Activated naive CD4-positive, alpha-beta T cell (primary cell): ENCODE measurements at places on chromosomes 2 and 18.

- no peak for DNase-seq
Observed at GRCh38 chr18:23664674-23665073, 2.0 kb upstream of the ANKRD29 start.

GRCh38 chr2:181684454-181685149 lies 4.3 kb upstream of the NEUROD1 start:
- no peak for DNase-seq

DNA sequence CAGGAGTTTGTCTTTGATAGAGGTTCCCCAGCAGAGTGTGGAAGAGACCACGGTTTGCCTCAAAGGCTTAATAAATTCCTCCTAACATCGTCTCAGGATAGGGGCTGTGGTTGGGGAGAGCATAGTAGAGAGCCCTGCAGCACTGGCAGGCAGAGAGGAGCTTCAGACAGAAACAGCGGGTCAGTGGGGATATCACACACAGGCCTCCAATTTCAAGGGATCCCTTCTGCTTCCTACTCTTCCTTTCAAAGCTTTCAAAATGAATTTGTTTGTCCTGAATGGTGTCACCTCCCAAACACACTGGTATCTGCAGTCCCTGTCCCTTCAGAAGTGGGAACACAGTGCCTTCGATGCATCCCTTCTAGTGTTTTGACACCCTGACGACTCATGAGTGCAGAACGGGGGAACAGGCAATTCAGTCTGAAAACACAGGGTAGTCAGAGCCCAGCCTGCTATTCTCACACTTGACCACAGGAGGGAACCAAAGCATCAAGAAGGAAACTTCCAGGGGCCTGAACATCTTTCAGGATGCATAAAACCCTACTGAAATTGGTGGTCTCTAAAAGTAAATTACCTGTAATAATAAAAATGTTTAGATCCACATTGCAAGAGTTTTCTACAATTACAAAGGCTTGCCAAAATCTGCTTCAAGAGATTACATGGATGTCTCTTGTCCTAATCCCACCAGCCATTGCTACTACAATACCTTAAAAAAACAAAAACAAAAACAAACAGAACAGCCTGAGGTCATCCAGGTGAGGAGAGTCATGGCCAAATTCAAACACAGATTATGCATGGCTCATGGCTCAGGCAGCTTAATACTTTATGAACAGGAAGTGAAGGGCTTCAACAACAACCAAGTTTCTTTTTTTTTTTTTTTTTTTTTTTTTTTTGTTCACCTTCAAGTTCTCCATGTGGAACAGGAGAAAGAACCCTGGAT lies 49.8 kb downstream of the SLC14A2 start:
- peak; percentile 43 for DNase-seq

DNA sequence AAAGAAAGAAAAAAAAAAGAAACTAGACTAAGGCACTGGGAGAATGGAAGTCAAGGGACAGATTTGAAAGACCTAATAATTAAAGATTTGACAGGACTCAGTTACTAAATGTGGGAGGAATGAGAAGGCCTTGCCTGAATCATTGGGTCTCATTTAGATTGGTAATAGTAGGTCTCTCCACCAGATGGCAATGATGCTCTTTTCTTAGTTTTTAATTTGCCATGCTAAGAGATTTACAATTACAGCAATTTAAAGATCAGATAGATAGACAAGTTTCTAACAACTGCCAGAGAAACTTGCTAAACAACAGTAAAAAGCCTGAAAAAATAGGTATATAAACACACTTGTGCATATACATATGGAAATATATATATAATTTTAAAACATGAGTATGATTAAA lies 153.0 kb downstream of the TMEM247 start:
- no peak for DNase-seq

DNA sequence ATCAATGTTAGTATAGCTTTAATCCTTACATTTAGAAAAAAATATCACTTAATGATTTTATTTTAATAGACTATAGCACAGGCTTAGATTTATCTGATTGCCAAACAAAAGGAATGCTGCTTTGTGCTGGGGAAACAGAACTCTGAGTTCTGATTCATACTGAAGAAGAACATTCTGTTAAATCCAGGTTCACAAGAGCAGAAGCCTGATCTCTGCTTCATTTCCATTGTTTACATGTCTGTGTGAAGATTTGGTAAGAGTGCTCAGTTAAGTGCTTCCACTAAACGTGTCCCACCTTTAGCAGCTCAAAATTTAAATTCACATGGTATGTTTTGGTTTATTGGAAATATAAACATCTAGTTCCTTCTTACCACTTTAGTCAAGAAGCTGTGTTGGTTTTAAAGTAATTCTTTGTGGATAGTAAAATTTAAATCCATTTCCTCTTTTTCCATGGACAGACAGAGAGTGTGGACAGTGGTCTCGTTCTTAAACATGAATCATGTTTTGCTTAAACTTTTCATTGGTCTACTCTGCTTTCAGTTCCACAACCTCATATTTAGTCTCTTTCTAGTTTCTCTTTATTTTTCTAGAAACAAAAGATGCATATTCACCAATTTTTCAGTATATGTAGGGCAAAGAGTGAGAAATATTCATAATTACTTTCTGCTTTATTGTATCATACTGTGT lies 59.1 kb downstream of the NYAP2 start:
- no peak for DNase-seq

DNA sequence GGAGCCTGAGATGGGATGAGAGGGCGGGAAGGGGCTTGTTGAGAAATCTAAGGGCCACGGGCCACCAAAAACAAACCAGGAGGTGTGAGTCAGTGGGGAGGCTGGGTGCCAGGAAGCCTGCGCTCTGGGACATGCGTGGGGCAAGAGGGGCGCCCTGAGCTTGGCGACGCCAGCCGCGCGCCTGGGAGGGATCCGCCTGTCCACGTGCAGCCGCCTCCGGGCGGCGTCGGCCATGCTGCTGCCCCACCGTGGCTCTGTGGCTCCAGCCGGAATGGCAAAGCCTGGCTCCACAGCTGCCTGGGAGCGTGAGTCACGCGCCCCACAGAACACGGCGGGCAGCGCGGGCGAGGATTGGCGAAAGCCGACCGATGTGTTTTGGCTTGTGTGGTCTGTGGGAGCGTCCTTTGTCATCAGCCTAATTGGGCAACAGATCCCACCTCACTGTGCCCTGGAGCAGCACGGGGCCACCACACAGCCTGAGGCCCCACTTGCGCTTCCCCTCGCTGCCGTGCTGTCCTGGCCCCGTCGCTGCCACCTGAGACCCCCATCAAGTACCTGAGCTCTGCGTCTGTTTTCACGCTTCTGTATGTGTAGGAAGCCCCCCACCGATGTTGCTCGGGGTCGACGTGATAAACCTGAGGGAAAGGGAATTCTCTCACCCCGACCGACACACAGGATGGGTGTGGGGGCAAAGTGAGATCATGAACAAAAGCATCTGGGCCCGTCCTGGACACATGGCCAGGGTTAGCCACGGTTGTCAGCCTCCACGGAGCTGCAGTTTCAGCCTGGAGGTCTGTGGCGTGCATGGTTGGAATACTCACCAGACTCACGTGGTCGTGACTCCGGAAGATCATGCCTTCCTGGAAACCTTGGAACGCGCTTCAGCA lies 80.5 kb downstream of the NFATC1 start:
- no peak for DNase-seq

- DNase-seq, result no peak
Observed at GRCh38 chr18:267380-267687, 513 bp downstream of the THOC1 start.

DNA sequence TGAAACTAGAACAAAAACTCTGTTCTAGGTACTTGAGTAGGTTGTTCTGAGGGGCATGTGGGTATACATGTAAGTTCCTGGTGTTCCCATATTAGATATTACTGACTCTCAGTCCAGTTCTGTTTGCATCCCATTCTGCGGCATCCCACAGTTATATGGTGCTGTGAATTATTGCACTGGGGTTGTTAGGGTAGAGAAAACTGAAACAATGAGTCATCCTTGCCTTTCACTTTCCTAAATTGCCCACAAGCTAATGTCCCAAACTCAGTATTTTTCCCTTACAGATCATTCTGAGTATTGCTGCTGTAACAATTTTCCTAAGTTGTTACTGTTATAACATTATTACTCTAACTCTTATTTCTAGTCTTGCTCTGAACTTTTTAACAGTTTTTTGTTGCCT lies 3.0 kb downstream of the WDR75 start:
- DNase-seq, result no peak

DNA sequence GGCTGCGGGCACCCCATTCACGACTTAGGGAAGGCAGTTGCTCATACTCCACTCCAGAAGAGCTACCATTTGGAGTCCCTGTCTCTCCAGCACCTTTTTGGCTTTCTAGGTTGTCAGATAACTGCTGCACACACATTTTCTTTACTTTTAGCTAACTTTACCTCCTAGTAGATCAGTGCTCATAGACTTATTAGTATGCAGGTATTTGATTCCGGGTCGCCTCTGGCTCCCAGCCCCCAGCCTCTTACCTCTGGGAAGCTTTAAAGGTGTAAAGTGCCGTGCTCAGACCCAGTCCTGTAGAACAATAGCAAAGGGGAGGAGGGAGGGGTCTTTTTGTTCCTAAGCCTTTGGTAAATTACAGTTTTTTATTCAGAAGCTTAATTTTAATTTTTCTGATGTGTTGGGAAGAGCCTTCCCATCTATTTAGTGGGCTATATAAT lies 102.9 kb downstream of the SPTBN1 start:
- DNase-seq, result no peak

DNA sequence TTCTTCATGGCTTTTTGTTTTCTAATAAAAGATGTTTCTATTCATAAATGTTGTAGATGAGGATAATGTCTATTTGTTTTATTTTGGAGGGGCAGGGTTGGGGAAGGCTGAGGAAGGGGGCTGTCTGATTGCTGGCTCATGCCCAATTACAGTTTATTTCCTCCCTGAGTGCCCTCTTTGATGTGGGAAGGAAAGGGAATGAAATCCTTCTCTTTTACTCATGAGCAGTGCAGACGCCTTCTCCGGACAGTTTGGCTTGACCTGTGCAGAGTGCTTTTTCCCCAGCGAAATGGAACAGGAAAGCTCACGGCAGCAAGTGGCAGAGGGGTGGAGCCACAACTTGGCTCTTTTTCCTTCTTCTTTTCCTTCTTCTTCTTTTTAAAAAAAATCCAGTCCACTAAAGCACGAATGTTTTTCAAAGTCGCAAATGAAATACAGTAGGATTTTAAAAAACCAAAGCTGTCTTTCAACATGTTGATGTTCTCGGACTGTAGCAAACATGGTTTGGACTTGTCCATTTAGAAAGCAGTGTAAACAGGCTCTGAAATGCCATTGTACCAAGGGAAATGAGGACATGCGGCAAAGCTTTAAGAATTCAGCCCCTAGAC lies 34.5 kb downstream of the RAB31 start:
- DNase-seq, result no peak

- no peak for DNase-seq
Observed at GRCh38 chr18:37238282-37239108, 327.1 kb downstream of the CELF4 start.

DNA sequence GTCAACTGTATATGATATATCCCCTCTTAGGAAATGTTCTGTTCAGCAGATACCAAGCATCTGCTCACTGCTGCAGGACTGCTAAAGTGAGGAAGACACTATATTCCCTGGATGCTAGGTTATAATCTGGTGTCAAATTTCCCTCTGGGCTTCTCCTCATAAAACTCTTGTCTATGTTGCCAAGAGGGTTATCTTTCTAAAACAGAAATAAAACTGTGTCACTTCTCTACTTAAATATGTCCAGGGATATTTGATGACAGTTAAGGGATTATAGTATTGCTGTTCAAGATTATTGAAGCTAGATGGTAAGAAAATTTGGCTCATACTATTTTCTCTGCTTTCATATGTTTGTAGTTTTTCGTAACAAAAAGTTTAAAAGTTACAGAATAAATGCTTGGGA lies 30.5 kb upstream of the SNRNP27 start:
- DNase-seq, result no peak

DNA sequence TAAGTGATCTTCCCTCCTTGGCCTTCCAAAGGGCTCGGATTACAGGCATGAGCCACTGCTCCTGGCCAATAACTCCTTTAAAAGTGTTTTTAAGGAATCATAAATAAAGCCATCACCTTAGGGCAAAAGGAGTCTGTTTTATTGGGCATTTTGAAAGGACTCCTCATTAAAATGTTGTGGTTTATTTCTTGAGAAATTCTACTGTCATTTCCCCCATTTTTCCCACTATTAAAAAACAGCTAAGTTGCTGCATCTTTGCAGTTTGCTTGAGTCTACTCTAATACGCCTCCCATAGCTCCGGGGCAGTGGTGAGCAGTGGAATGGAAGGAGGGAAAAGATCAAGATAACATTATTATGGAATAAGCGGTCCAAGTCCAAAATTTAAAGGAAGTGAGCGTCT lies 293.2 kb downstream of the PIEZO2 start:
- no peak for DNase-seq

- DNase-seq, result no peak
Observed at GRCh38 chr2:5123582-5124196, 568.5 kb upstream of the SOX11 start.

DNA sequence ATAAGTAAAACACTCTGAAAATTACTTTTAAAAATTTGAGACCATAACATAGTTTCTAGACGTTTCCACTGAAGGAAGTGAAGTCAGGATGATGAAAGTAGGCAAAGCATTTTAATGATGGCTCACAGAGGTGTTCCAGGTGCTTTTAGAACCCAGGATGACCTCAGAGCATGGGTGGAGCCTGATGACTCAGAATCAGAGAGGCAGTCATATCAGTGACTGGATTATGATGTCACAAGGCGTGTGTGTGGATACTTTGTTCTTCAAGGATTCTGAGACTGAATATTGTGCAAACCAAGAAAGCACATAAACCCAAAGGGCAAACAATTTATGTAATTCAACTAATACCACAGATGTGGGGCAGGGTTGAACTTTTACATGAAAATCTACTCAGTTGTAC lies 208.0 kb upstream of the FBXO11 start:
- peak; percentile 6 for DNase-seq

DNA sequence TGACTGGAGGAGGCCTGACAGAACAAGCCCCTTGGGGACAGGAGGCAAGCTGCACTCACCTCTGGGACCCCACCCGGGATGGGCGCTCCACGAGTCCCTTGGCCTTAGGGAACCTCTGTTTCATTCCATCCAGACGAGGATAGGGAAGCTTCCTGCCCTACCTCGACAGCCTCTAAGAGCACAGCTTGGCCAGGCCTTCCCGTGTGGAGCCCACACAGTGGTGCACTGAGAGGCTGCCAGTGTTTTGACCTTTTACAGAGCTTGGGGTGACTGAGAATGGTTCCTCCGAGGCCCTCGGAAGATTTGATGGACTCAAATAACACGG lies 91.4 kb upstream of the SMAD7 start:
- DNase-seq, result no peak

GRCh38 chr2:3584076-3584475 lies 9.0 kb downstream of the RPS7 start:
- DNase-seq, result no peak

DNA sequence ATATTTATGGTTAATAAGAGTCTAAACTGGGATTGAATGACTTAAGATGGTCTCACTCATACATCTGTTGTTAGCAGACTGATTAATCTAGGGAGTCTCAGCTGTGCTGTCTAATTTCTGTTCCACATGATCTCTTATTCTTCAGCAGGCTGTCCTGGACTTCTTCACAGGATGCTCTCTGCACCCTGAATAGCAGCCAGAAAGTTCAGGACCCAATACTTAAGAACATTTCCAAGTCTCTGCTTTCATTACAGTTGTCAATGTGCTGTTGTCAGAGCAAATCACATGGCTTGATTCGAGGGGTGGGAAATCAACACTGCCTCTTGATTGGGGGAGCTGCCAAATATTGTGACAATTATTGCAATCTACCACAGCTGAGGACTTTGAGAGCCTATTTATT lies 627.1 kb upstream of the SLC8A1 start:
- DNase-seq, result no peak

- DNase-seq, result no peak
Observed at GRCh38 chr2:218782528-218782844, 539 bp downstream of the CYP27A1 start.

GRCh38 chr2:53609551-53609950 lies 158.1 kb upstream of the CHAC2 start:
- no peak for DNase-seq

- DNase-seq, result no peak
Observed at GRCh38 chr18:44826418-44827259, 146.0 kb downstream of the SETBP1 start.
